Hematopoietic multipotent progenitor cell treated with erythropoietin and hydrocortisone succinate and interleukin-3 and kit ligand, for 8 days (in vitro differentiated cells): ENCODE measurements at places on chromosomes 11 and 22.
A peak's percentile ranks its signal among the peaks of the same experiment; 100 is the strongest.

GRCh38 chr11:123135863-123136446 lies 59.1 kb downstream of the CLMP start:
- no peak for DNase-seq

DNA sequence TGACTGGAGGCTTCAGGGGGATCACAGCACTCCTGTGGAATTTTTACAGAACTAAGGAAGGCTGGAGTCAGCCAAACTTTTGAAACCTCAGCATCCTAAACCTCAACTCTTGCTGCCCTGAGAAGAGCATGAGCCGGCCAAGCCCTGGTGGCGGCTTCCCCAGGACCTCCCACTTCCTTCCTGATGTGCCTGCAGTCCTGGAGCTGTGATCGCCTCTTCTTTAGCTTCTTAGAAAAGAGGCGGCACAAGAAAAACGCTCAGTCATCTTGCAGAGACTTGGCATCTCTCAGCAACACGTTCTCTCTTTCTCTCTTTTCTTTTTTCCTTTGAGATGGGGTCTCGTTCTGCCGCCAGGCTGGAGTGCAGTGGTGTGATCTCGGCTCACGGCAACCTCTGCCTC lies 40.4 kb upstream of the AMPD3 start:
- DNase-seq: peak; percentile 46

GRCh38 chr22:46827136-46827780 lies 64.8 kb downstream of the TBC1D22A start:
- no peak for DNase-seq

DNA sequence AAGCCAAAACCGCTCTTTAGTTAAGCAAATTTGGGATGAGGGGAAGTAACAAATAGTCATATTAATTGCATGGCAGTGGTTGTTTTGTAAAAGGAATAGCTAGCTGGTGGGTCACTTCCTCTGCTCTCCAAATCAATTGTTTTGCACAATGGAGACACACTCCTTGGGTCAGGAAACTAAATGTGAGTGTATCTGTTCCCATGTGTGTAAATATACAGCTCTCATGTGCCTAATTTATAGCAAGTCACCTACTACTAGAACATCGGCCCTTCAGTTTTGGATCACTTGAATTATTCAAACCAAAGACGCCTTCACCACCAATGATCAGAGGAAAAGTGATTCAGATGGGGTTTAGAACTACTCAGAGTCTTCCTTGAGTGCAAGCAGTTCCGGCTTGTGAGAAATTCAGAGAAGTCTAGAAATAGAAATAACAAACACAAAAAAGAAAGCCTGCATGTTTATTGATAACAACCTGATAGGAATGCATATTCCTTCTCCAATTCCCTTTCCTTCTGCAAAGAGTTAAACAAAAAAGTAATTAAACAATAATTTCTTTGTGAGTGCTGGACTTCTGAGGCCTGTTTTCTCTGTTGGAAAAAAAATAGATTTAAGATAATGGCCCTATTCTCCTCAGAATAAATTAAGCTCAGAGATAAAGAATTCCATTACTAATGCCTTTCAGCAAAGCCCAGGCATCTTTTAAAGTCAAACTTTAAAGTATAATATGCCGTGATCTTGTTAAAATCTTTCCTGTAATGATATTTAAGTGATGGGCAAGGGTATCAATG lies 100.4 kb downstream of the KIRREL3 start:
- DNase-seq: no peak

GRCh38 chr11:11521306-11522002 lies 100.4 kb downstream of the GALNT18 start:
- no peak for DNase-seq

DNA sequence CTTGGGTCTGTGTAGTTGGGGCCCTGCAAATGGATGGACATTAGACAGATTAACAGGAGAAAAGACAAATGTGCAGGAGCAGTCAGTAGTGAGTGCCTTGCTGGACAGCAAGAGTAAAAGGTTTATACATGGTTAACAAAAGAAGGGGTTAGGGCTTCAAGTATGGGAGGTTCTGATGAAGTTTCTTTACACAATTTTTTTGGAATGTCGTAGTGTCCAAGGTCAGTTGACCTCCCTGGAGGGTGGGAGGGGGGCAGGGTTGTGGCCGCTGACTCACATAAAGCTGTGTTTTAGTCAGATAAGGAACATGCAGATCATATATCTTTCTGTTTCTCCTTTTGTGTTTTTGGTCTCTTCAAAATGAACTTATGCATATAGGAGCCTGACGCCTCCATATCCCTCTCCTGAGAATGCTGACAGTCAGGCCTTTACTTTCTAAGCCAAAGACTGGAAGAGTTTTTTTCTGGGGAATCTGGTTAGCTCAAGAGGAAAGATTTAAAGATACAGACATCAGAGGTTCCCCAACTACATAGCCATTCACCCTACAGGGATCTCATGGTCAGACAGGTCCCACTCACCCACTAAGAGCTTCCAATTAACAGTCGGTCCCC lies 134.3 kb downstream of the NECTIN1 start:
- DNase-seq: peak; percentile 45

- no peak for DNase-seq
Measured at GRCh38 chr11:78313898-78314297, 103.7 kb downstream of the GAB2 start.

GRCh38 chr11:73156114-73156513 lies 14.0 kb upstream of the FCHSD2 start:
- DNase-seq: no peak

DNA sequence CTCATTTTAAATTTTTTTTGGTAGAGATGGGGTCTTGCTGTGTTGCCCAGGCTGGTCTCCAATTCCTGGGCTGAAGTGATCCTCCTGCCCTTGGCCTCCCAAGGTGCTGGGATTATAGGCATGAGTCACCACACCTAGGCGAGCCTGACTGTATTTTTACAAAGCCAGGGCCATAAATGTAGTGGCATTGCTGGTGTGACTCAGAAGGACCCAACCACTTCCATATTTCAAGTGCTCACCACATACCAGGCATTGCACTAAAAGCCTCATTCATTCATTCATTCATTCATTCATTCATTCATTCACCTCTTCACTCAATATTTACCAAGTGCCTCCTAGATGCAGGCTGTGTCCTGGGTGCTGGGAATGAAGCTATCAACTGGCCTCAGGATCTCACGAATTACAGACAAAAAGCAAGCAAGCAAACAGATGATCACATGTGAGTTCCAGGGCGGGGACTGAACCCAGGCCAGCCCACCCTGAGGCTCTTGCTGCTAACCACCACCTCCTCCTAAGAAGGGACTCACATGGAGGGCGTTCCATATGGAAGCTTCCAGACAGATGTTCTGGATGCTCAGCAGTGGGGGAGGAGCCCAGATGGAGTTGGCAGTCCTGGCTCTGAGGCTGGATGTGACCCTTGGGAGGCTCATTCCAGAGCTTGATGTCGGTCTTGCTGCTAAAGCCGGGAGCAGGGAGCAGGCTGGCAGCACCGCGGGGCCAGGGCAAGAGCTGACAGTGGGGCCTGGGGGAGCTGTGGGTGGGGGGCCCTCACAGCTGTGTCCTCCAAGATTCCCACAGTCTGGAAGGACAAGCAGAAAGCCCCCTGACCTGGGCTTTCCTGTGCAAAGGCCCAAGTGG lies 158.8 kb downstream of the CTTN start:
- no peak for DNase-seq

- no peak for DNase-seq
Measured at GRCh38 chr22:17314487-17314886, 54.8 kb upstream of the CECR2 start.

- peak; percentile 35 for DNase-seq
Measured at GRCh38 chr11:17343907-17344306, 7.7 kb upstream of the NCR3LG1 start.

GRCh38 chr22:43789452-43789851 lies 22.7 kb downstream of the EFCAB6 start:
- DNase-seq: no peak

GRCh38 chr11:36009473-36009872 lies 65.6 kb downstream of the LDLRAD3 start:
- no peak for DNase-seq

GRCh38 chr11:65793625-65794400 lies 7.0 kb downstream of the OVOL1 start:
- DNase-seq: no peak

DNA sequence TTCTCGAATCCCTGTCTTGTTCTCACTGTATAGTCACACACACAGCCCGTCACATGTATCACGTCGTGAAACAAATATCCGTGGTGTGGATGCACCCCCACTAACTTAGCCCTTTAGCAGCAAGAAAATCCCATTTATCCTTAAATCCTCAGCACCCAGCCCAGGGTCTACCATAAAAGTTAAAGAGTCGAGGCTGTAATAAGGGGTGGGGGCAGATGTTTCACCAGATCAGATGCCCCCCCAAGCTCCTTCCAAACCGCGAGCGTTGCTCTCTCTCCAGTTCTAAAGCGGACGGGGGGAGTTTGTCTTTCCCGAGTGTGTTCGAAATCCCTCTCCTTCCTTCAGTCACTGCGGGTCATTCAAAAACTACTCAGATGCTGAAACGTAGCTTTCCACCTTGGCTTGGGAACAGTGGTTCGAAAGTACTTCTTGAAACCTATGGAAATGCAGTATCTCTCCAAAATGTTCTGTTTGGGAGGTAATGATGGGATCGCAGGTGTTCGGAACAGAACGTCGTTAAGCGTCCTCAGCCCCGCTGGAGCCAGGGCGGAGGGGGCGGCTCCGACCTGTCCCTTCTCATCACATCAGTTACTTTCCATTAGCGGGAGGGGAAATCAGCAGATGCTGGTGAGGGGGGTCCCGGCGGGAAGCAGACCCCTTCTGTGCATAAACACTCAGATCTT lies 156.2 kb downstream of the BRD1 start:
- no peak for DNase-seq

DNA sequence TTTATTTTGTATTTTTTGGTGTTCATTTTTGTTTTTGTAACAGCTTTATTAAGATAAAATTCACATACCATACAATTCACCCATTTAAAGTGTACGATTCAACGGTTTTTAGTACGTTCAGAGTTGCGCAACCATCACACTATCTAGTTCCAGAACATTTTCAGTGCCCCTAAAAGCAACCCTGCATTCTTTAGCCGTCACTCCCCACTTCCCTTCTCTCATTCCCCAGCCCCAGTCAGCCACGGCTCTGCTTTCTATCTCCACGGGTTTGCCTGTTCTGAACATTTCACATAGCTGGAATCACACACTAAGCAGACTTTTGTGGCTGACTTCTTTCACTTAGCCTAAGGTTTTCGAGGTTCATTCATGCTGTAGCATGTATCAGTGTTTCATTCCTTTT lies 9.6 kb upstream of the KCNQ1OT1 start:
- DNase-seq: no peak

GRCh38 chr11:114154271-114155047 lies 94.9 kb downstream of the ZBTB16 start:
- peak; percentile 72 for DNase-seq

DNA sequence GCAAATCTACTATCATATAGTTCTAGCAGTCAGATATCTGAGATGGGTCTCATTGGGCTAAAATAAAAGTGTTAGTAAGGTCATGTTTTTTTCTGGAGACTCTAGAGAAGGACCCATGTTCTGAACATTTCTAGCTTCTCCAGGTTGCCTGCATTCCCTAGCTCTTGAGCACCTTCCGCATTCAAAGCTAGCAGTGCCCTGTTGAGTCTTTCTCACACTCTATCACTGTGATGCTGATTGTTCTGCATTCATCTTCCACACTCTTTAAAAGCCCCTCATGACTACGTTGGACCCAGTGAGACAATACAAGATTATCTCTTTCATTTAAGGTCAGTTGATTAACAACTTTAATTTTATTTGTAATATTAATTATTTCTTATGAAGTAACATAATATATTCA lies 433.3 kb upstream of the CHORDC1 start:
- DNase-seq: no peak

- no peak for DNase-seq
Measured at GRCh38 chr11:88104408-88104807, 70.8 kb downstream of the RAB38 start.

GRCh38 chr11:112477152-112477551 lies 216.5 kb upstream of the PLET1 start:
- no peak for DNase-seq

- DNase-seq: no peak
Measured at GRCh38 chr11:9498457-9499078, 37.8 kb downstream of the ZNF143 start.

DNA sequence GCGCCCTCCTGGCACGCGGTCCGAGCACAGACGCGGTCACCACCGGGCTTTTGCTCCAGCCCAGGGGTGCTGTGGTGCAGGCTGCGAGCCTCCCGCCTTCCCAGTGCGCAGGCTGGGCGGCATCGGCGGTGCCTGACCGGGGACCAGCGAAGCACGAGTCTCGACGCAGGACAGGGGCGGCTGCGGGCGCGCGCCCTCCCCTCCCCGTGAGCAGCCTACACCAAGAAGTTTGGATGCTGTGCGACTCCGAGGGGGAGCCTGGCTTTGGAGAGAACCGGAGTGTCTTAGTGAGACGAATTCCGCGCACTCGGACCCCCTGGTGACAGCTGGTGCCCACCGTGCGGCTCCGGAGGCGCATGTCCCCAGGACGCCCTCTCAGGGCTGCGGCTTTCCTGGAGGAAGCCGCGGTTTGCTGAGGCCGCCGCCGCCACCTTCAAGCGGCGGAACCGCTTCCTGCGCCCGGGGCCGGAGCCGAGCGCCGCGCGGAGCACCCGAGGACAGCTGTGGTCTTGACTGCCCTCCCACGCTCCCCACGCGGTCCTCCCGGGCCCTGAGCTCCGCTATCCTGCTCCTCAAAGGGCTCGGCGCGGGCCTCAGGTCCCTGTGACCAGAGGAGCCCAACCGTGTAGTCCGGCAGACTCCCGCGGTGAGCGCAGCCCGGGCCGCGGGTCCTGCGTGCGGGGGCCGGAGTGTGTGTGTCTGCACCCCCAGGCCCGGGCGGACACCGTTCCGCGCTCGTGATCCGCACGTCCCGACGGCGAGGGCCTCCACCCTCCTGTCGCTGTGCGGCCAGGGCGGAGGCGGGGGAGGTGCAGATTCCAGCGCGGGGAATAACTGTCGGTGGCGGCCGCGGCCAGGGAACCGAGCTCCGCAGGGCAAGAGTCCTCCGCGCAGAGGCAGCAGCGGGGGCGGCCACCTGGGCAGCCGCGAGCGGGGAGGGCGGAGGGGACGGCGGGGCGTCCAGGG lies 1.7 kb downstream of the FGF3 start:
- DNase-seq: no peak

GRCh38 chr11:120958185-120958584 lies 65.7 kb upstream of the TBCEL start:
- DNase-seq: no peak

- DNase-seq: no peak
Measured at GRCh38 chr11:109582470-109582869, 160.5 kb downstream of the C11orf87 start.
